ENCODE measurements at places on chromosomes 2 and 18.

DNA sequence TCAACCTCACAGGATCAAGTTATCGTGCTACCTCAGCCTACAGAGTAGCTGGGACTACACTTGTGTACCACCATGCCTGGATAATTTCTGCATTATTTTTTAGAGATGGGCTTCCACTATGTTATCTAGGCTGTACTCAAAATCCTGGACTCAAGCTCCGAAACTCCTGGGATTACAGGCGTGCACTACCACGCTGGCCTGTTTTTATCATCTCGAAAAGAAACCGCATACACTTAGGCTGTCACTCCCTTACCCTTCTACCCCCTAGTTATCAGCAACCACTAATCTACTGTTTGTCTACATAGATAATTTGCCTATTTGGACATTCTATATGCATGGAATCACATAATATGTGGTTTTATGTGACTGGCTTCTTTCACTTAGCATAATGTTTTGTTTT is 8.5 kb upstream of the PUM2 start:
- DNase-seq: no peak

GRCh38 chr18:69845593-69846506 is 101.8 kb downstream of the CD226 start:
- DNase-seq: no peak

- DNase-seq: no peak
Measured at GRCh38 chr2:23756593-23757292, 170.2 kb downstream of the ATAD2B start.

DNA sequence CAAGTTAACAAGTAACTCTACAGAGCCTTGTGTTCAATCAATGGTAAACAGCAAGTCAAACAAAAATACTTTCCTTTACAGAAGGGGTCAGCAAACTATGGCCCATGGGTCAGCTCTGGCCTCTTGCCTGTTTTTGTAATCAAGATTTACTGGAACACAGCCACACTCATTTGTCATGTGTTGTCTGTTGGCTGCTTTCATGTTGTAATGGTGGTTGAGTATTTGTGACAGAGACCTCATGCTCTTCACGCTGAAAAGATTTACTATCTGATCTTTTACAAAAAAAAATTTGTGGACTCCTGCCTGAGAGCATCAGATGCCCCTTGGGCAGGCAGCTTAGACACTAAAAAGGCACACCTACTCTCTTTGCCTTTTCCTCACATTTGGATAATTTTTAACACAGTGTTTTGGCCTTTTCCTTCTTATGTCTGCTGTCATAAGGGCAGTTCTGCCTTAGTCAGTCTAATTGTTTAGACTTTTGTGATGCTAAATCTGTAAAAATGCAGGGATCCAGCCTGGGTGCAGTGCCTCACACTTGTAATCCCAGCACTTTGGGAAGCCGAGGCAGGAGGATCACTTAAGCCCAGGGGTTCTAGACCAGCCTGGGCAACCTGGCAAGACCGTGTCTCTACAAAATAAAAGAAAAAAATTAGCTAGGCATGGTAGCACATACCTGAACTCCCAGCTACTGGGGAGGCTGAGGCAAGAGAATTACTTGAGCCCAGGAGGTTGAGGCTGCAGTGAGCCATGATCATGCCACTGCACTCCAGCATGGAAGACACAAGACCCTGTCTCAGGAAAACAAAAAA is 18.3 kb downstream of the IL1B start:
- DNase-seq: no peak

DNA sequence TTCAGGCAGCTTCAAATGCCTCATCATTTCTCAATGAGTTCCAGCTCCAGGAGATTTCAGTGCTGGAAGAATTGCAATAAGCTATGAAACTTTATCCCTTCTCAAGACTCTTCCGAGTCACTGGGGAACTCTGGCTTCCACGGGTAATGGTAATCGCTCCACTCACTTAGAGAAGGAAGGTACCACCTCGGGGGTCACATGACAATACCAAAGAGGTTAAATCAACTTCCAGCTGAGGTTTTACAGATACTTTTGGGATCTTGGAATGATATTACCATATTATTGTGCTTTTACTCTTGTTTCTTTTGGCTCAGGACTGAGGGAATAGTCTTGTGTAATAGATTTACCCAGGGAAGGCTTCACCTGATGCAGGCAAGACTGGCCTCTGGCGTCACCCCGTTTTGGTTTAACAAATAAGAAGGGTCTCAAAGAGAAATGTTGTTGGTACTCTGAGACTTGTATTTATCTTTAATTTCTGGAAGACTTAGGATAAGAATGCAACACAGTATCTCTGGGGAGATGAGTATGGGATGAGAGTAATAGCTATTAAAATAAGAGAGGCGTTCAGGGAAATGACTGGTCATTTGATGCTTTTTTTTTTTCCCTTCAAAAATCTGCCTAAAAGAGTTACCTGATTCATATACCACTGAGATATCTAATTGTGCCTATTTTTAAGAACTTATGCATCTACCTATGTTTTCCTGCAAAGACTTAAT is 316.9 kb upstream of the ZEB2 start:
- DNase-seq: peak; percentile 54

GRCh38 chr18:71008257-71008656 is 719.4 kb downstream of the SOCS6 start:
- DNase-seq: no peak

GRCh38 chr2:222641336-222641735 is 14.6 kb downstream of the FARSB start:
- no peak for DNase-seq

GRCh38 chr2:85247610-85248009 is 80.2 kb downstream of the TGOLN2 start:
- DNase-seq: no peak

DNA sequence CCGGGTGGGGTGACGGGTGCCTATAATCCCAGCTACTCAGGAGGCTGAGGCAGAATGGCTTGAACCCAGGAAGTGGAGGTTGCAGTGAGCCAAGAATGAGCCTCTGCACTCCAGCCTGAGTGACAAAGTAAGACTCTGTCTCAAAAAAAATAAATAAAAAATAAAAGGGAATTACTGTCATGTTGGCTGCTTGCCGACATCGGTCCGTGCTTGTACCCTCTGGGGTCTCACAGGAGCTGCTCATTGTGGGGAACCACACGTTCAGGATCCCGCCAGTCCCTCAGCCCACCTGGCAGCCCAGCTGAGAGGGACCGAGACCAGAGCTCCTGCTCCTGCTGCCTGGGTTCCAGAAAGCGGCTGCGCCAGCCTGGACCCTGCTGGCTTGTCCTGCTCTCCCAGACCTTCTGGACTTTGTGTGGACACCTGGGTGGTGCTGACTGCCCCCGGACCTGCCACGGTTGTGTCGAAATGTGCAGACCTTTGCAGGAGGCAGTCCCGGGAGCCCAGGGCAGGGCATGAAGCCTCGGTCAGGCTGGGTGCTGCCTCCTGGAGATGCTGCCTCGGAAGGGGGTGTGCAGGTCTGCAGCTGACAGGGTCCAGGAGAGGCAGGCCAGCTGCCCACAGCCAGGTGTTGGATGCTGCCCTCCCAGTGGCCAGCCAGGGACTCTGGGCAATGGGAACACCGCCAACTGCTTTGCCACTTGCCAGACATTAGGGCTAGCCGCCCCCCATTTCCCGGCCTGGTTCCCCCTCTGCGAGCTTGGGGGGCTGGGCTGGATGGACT is 16.4 kb downstream of the KLF11 start:
- no peak for DNase-seq

DNA sequence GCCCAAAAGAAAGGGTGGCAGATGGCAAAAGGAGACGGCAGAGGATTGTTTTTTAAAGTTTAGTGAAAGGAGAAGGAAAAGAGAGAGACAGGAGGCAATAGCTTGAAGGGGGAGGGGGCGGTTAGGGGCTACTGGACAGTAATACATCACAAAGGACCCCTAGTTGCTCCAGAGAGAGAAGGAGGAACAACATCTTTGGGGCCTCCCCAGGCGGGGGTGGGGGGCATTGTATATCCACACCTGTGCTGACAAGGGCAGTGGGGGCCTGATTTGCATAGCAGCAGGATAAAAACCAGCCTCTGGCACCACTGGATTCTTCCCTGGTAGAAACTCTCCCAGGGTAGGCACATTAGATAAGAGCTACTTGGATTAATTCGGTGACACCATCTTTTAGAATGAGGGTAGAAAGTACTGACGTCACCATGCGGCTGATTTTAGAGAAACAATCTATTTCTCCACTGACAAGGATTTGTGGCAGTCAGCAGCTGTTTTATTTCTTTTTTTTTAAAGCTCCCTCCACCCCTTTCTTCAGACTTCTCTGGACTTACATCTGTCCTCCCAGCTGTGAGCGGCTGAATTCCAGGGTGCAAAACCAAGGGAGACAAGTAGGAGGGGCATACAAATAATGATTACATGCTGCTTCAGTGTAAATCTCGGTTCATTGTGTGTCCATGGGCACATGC is 199.8 kb upstream of the NRP2 start:
- no peak for DNase-seq

DNA sequence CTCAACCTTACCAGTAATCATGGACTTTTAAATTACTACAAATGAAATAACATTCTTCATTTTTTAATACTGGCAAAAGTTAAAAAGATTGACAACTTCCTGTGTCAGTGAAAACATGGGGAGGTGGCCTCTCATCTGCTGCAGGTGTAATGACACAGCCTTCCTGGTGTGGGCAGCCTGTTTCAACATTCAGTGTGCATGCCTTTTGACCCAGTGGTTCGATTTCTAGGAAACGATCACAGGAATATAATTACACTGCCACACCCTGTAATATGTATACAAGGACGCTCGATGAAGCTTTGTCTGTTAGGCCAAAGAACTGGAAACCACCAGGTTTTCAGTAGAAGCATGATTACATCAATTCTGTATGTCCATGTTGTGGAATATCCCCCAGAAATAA is 68.7 kb downstream of the MTHFD2 start:
- no peak for DNase-seq

- DNase-seq: no peak
Measured at GRCh38 chr2:229642371-229642770, 72.0 kb downstream of the DNER start.

GRCh38 chr2:186518945-186519344 is 32.9 kb downstream of the ZC3H15 start:
- no peak for DNase-seq

GRCh38 chr2:11855064-11855760 is 108.8 kb downstream of the LPIN1 start:
- DNase-seq: no peak

GRCh38 chr18:42290318-42291307 is 335.6 kb downstream of the PIK3C3 start:
- no peak for DNase-seq

GRCh38 chr2:173323371-173323770 is 31.3 kb upstream of the CDCA7 start:
- DNase-seq: no peak

GRCh38 chr2:107018366-107018765 is 132.4 kb upstream of the ST6GAL2 start:
- DNase-seq: no peak

- no peak for DNase-seq
Measured at GRCh38 chr2:160324917-160325316, 124.8 kb upstream of the ITGB6 start.

DNA sequence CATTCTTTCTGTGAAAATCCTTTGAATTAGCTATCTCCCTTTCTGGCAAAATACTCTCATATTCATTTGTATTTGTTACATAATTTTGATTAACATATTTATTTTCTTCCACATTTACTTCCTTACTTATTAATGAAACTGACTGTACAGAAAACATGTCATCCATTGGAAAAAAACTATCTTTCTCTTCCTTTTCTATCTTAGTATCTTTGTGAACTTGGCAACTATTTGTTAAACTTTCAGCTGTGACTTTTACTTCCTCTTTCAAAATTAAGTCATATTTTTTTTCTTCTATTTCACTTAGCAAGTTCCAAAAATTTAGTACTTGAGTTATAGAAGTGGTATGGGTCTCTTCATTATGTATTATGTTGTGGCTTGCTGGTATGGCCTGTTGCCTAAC is 2.6 kb downstream of the RAD51AP2 start:
- DNase-seq: no peak

- DNase-seq: no peak
Measured at GRCh38 chr2:202249521-202250253, 11.3 kb upstream of the SUMO1 start.

DNA sequence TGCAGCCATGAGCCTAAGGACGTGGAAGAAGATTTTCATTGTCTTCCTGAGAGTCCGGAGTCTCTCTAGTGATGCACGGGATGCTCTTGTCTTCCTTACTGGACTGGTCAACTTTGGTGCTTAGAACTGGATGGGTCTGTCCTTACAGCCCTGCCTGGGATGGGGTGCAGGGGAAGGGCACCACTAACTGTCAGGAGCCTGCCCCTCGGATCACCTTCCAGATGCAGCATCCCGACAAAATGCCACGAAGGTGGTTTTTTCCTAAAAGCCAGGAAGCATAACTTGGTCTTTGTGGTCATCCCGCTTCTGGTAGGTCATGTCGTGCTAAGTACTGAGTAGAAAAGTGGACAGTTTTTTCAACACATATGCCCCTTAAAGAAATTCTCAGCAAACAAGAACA is 207.4 kb upstream of the TWIST2 start:
- no peak for DNase-seq

- DNase-seq: no peak
Measured at GRCh38 chr2:26840937-26841610, 6.9 kb upstream of the DPYSL5 start.

DNA sequence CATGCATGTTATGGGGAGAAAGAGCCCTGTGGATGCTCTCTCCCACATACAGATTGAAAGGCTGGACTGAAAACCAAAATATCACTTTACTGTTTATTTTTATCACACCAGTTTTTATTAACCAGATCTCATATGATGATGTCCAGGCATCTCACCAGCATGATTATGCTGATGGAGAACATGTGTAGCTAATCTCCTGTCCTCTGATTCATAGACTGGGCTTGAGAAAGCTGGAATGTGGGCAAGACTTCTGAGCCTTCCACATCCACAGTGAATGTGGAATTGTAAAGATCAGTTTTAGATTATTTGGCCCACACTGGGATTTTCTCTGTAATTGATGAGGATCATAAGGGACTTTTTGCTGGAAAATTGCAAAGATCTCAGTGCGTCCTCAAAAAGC is 137.9 kb downstream of the ICOS start:
- no peak for DNase-seq

GRCh38 chr2:149125031-149125725 is 86.7 kb downstream of the LYPD6B start:
- no peak for DNase-seq

Measured in smooth muscle cell of the brain vasculature (primary cell).